ENCODE measurements at places on chromosomes 1 and 21. TPM values are rescaled to one million over a fixed set of nuclear protein-coding genes. Genes with fewer than 3 reads are reported as not detected.

GRCh38 chr1:83318366-83318765, 680.6 kb downstream of the TTLL7 start:
- DNase-seq, result no peak
- H3K4me1 ChIP-seq, result no peaks in the 10 kb centered on the region
- H3K27ac ChIP-seq, result no peak overlapping the region
- no peak overlapping the region for H3K4me3 ChIP-seq

GRCh38 chr1:16978567-16979474, 1.6 kb downstream of the MFAP2 start:
- peaks cover 13% of the 10 kb centered on the region for H3K4me1 ChIP-seq
- peaks cover 11% of the 10 kb centered on the region for H3K27me3 ChIP-seq
- H3K27ac ChIP-seq, result peak overlapping the region; percentile 13
- DNase-seq, result peak; percentile 52

DNA sequence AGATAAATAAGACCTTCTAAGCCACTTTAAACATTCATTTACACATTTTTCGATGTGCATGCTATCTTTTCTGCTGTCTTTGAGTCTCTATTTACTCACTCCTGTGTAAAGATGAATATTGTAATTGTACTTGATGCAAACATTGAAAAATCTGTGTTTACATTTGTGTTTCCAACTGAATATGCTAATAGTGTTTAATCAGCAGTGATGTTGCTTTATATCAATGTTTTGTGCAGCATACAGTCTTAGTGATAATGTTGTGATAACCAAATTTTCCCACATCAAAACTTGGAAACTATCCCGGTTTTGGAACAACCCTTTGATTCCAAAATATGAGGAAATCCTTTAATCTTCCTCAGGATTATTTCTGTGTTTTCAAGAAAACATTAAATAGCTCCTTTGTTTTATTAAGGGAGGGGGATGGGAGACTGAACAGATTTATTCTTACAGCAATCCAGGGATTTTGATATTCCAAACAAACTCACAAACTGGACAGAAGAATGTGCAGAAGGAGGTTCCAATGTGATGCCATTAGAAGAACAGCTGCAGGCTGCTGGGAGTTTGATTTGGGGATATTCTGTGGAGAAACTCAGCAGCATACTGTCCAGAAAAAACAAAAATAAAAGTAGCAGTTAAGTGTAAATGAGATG, 248.0 kb downstream of the S1PR1 start:
- no peak for DNase-seq
- no peak overlapping the region for H3K4me3 ChIP-seq
- no peaks in the 10 kb centered on the region for H3K27me3 ChIP-seq
- peaks cover 5% of the 10 kb centered on the region for H3K4me1 ChIP-seq

- no peaks in the 10 kb centered on the region for H3K36me3 ChIP-seq
- H3K4me1 ChIP-seq, result no peaks in the 10 kb centered on the region
- no peak overlapping the region for H3K4me3 ChIP-seq
- no peak overlapping the region for H3K27ac ChIP-seq
These were observed 47.5 kb upstream of the PLA2G2C start for GRCh38 chr1:20233866-20234265.

GRCh38 chr1:34742667-34743270, 12.1 kb upstream of the GJB5 start:
- peaks cover 25% of the 10 kb centered on the region for H3K27me3 ChIP-seq
- no peaks in the 10 kb centered on the region for H3K36me3 ChIP-seq
- DNase-seq, result peak; percentile 66
- no peak overlapping the region for H3K27ac ChIP-seq

- DNase-seq, result peak; percentile 81
- no peaks in the 10 kb centered on the region for H3K27me3 ChIP-seq
- no peaks in the 10 kb centered on the region for H3K36me3 ChIP-seq
- no peak overlapping the region for H3K4me3 ChIP-seq
- H3K27ac ChIP-seq, result peak overlapping the region; percentile 43
These were observed 7.8 kb downstream of the C1orf162 start for GRCh38 chr1:111481387-111482221.

DNA sequence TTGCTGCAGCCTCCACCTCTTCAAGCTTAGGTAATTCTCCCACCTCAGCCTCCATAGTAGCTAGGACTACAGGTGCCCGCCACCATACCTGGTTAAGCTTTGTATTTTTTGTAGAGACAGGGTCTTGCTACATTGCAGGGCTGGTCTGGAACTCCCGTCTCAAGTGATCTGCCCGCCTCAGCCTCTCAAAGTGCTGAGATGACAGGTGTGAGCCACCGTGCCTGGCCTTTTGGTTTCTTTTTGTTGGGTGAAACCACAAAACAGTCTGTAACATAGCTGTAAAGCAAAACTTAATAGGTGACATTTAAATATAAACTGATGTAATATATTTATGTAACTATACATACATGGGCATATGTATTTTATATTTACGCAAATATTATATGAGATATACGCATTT, 3.1 kb upstream of the DNAJC11 start:
- H3K4me1 ChIP-seq, result peaks cover 8% of the 10 kb centered on the region
- no peak overlapping the region for H3K4me3 ChIP-seq
- H3K27ac ChIP-seq, result no peak overlapping the region

GRCh38 chr21:19029816-19030215, 626.2 kb upstream of the TMPRSS15 start:
- no peak overlapping the region for H3K4me3 ChIP-seq
- no peaks in the 10 kb centered on the region for H3K36me3 ChIP-seq
- H3K27ac ChIP-seq, result no peak overlapping the region

DNA sequence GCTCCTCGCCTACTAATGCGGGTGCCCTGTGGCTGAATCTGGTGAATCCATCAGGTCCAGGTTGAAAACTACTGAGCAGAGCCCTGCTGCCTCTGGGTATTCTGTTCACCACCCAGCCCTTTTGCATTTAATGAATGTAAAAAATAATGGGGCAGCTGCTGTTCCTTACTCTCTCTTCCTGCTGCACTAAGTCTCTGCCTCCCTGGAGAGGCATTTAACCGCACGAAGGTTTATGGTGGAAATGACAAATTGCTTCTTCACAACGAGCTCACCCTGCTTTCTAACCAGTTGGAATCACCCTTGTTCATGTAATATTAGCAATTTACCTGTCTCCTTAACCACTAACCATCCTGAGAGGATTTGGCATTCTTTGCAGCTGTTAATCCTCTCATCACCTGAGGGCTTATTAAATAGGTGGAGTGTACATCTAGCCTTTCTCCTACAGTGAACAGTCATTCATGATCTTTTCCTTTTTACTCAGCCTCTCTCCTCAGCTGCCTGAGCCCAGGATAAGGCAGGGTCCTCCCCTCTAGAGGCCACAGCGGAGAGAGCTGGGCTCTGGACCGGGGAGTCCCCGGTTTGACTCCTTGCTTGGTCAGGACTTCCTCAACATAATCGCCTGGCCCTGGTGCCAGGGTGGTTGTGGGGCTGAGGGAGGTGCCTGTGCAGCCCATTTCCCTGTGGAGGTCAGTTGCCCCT, 97.6 kb downstream of the NOS1AP start:
- DNase-seq, result no peak
- no peak overlapping the region for H3K4me3 ChIP-seq
- H3K36me3 ChIP-seq, result no peaks in the 10 kb centered on the region
- H3K4me1 ChIP-seq, result no peaks in the 10 kb centered on the region

DNA sequence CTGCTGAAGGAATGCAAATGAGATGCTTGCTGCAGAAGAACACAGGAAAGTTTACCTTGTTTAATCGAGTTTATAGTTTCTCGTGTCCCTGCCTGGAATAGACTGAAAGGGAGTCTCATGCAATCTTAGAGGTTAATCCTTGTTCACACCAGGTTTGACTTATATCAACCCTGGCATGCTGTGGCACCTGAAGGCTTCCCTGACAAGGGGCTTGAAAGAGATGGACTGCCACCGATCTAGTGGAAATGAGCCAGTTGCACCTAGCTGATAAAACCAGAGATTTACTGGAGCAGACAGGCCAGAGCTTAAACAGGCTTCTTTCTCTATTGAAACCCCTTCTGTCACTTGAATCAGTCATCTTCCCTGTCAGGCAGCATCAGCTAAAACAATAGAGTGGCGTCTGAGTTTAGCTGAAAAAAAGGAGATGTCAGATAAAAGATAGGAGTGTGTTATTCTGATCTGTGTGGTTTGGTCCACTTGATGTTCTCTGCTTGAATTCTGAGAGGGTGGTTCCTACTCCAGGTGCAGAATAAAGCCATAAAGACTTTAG, 349.7 kb downstream of the RWDD3 start:
- H3K27me3 ChIP-seq, result no peaks in the 10 kb centered on the region
- no peak overlapping the region for H3K4me3 ChIP-seq
- no peak for DNase-seq
- H3K27ac ChIP-seq, result no peak overlapping the region
- H3K36me3 ChIP-seq, result no peaks in the 10 kb centered on the region

The SLC44A5 gene
- polyA plus RNA-seq, result 2.8 TPM

The RNF186 gene
- not detected for polyA plus RNA-seq

The ZNF683 gene
- not detected for polyA plus RNA-seq

The REN gene
- not detected for polyA plus RNA-seq

The DNAJC16 gene
- 10.3 TPM for polyA plus RNA-seq

The GPR157 gene
- polyA plus RNA-seq, result 9.2 TPM

Measured in heart left ventricle (tissue), 16 donors.